H9 (cell line): ENCODE measurements at places on chromosomes 11 and 22. TPM values are rescaled to one million over a fixed set of nuclear protein-coding genes. Genes with fewer than 3 reads are reported as not detected.

IFITM10 gene
- total RNA-seq: 0.59 and 0.77 TPM in 2 replicates

SYT13 gene
- total RNA-seq: 4.3 and 6.0 TPM in 2 replicates

TAF10 gene
- 198 and 207 TPM in 2 replicates for total RNA-seq

GRCh38 chr11:128479144-128479543 lies 108.2 kb downstream of the ETS1 start:
- no peak for DNase-seq

DNA sequence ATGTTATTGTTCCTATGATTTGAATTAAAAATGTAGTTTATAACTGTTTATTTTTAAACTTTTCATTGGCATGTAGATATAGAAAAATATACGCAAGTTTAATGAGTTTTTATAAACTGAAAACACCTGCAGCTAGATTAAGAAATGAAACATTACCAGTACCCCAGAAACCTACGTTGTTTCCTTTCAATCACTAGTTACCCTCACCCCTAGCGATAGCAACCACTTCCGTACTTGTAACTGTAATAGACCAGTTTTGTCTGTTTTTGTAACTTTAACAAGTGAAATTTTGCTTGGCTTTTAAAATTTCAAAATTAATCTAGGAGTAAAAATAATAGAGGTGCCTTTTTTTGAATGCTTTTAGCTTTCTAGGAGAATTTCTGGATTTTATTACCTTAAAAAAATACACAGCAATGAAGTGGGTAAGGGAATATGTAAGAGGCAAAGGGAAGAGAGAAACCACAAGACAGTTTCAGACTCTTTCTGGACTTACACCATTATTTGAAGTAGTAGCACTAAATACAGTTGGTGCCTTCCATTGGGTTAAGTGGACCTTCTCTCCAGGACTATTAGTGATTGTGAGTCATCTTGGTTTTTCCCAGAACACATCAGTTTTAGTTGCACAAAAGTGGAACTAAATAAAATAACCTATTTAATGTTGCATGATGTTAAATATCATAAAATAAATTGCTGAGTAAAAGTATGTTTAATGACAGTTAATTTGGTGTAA lies 18.7 kb upstream of the NAT10 start:
- DNase-seq: no peak

SMIM35 gene
- total RNA-seq: not detected in 2 replicates

GRCh38 chr22:47153854-47154525 lies 391.5 kb downstream of the TBC1D22A start:
- DNase-seq: no peak

POTEH gene
- total RNA-seq: not detected in 2 replicates

DNA sequence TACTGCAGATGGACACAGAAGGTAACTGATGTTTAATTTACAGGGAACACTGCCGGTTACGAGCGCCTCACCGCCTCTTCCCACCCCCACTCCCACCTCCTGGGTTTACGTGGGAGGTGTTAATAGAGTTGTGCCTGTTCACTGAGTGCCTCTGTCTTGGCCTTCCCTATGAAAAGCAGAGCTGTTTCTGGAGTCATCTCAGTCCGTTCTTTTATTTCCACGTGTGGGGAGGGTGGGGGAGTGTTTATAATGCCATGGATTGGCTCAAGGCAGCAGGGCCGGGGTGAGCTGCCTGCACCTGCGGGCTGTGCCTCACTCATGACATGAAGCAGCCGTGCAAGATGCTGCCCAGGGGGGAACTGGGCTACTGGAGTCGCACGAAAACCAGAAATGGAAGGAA lies 322.7 kb downstream of the CADM1 start:
- DNase-seq: no peak

SULT4A1 gene
- total RNA-seq: 15.0 and 16.2 TPM in 2 replicates

TPST2 gene
- total RNA-seq: 50.1 and 52.2 TPM in 2 replicates

OR52I1 gene
- not detected in 2 replicates for total RNA-seq

DNA sequence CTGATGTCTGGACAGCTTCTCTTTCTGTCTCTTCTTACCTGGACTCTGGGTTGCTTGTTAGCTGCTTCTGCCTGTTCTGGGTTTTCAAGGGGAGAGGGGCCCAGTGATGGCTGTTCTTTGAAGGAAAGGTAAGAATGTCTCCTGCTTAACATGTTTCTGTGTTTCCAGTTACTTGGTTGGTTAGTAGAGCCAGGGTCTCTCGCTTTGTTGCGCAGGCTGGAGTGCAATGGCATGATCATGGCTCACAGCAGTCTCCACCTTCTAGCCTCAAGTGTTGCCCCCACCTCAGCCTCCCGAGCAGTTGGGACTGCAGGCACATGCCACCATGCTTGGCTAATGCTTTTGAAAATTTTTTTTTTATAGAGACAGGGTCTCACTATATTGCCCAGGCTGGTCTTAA lies 126.6 kb downstream of the BCR start:
- DNase-seq: no peak

GRCh38 chr22:19776433-19777031 lies 16.0 kb downstream of the TBX1 start:
- DNase-seq: no peak

UPB1 gene
- 0.07 TPM in 1 of 2 replicates, not detected in the other for total RNA-seq

GRCh38 chr11:121429556-121429955 lies 22.6 kb upstream of the SORL1 start:
- no peak for DNase-seq

- no peak for DNase-seq
These were observed 11.2 kb downstream of the LARGE1 start for GRCh38 chr22:33909075-33909458.

SMC1B gene
- 0.11 TPM in 1 of 2 replicates, not detected in the other for total RNA-seq

ANKRD13D gene
- 40.9 and 42.1 TPM in 2 replicates for total RNA-seq

- DNase-seq: no peak
These were observed 14.0 kb upstream of the NRIP3 start for GRCh38 chr11:9017773-9018172.

DNA sequence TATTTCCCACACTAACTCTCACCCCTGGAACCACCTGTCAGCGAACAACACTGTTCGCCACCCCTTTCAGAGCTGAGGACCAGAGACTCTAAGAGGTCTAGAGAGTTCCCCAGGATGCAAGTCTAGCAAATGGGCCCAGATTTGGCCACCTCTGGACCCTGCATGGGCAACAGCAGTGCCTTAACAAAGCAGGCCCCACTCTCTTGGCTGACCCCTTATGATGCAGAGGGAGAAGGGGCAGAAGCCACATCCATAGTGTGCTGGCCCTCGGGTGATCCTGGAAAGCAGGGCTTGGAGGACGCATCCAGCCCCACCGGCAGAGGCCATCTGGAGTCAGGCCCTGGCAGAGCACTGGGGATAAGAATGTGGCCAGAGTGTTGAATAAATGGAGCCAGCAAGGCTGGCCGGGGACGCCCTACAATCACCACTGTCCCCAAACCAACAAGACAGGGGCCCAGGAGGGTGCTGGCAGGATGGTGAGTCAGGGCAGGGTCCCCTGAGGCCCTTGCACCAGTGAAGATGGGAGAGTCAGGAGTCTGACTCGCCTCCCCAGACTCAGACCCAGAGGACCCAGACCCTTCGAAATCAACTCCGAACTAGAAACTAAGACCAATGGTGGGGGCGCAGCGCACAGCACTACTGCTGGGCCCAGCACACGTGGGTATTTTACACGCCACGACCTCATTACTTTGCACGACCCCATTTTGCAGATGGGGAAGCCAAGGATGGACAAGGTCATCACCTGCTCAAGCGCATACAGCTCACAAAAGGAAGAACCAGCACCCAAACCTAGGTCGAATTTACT lies 6.5 kb downstream of the CSNK1E start:
- DNase-seq: no peak

DNA sequence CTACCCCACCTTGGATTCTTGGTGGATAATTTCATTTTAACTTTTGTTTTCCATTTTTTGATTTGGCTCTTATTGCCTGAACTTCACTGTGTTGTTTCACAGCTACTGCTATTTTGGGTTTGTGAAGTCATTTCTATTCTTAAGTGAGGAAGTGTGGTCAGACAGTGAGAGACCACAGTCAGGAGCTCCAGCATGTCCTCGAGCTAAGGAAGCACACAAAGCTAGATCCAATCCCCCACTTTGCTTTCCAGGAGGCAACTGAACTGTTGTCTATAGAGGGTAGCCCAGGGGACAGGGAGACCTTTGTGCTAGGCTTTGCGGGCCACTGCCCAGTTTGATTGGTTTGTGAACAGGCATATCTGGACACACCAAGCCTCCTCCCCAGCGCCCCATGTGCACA lies 251.8 kb upstream of the KIRREL3 start:
- no peak for DNase-seq

- DNase-seq: no peak
These were observed 37.5 kb upstream of the RAB1B start for GRCh38 chr11:66230978-66231377.

DNA sequence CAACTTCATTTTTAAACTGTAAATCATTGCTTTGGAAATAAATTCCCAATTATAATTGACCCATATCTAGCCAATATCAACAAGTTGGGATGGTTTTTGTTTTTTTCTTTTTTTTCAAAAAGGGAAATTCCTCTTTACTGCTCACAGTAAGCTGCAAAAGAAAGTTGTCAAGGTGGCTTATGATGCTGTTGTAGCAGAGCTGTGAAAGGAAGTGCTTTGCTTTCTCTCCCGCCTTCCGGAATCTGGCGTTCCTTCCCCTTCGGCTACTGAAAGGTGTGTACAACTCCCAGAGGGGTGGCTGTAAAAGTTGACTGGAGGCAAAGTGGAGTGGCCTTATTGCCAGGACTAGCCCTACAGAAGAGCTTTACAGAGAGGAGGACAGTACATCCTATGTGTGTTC lies 16.2 kb upstream of the ADSL start:
- DNase-seq: no peak

MORC2 gene
- 37.2 and 37.4 TPM in 2 replicates for total RNA-seq

ALG12 gene
- 19.2 and 20.6 TPM in 2 replicates for total RNA-seq

GRCh38 chr22:46675938-46676337 lies 55.8 kb downstream of the GRAMD4 start:
- no peak for DNase-seq

DNAJB7 gene
- not detected in 2 replicates for total RNA-seq

DNA sequence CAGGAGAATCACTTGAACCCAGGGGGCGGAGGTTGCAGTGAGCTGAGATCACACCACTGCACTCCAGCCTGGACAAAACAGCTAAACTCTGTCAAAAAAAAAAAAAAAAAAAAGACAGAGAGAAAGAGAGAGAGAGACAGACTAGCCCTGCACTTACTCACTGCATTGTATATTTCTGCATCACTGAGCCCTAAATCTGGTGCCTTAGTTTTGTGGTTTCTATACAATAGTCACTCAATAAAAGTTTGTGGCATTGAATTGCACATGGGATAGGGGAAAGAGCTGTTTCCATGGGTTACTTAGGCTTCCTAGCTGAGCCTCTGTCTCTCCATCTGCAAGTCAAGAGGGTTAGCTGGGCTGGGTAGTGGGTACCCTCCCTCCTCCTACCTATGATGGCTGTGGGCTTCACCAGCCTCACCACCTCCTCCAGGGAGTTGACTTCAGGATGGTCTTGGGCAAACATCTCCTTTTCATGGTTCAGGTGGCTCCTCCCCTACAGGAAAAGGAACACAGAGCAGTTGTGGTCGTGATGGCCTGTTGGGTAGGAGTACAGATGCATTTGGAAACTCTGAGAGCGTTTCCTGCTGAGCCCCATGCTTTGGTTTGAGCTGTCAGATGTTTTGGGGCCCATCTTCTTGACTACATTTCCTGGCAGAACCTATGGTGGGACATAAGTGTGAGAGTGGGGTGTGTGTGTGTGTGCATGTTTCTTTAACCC lies 73.2 kb downstream of the CCDC81 start:
- no peak for DNase-seq

DNA sequence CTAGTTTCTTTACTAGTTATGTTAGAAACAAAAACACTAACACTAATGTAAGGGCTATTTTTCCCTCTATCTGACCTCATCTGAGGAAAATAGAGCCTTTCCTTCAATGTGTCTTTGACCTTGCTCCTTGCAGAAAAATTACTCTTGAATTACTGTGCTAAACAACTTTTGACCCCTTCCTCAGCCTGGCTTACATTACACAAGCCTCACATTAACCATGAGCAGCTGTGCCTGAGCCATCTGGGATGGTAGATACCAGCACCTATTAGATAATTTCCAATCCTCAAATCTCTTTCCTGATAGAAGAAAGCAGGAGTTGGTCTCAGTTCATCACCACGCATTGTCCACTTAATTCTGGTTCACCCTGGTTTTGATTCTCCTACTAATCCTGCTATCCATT lies 134.4 kb upstream of the NCAM1 start:
- no peak for DNase-seq

GRCh38 chr22:48021991-48022401 lies 1259.5 kb downstream of the TBC1D22A start:
- no peak for DNase-seq

DNA sequence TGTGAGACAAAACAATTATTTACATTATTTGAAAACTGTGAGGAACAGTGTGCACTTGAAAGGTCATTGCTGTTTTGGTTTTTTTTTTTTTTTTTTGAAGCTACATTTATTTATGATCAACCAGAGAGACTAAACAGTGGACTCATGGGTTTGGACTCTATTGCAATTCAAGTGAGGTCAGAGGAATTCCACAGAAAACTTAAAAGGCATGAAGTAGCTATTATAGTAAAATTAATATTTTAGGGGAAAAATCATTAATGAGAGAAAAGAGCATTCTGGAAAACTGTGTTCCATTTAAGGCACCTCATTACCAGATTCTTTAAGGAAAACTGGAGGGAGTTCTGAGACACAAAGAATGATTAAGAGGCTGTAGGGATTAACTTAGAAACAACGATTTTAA lies 102.8 kb downstream of the WNT11 start:
- no peak for DNase-seq

GRCh38 chr11:59558270-59558643 lies 46.9 kb downstream of the OR4D9 start:
- DNase-seq: peak; percentile 27

GRCh38 chr22:25711491-25711890 lies 30.5 kb upstream of the MYO18B start:
- DNase-seq: no peak

DNA sequence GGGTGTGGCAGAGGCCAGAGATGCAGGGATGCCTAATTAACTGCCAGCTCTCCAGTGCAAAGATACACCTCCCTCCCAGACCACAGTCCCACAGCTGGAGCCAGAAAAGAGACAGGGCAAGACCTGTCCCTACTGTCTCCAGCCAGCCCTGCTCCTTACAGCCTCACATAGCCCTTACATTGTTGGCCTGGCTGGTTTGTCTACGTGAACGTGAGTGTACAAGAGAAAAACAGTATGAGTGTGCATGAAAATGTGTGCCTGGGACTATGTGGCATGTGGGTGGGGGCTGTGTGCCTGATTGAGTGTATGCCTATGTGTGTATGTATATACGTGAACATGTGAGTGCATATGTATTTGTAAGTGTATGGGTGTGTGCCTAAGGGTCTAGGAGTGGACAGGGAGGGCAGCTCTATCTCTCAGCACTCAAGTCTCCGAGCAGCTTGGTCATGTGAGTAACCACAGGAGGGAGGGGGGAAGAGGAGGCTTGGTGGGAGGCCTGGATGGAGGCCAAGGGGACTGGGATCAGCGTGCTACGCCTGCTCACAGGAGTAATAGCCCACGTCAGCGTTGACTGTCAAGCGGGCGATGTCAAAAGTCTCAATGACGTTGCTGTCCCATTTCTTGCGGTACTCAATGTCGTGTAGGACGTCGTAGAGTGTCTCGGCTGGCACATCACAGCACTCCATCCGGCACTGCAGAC lies 6.6 kb upstream of the ARAP1 start:
- no peak for DNase-seq

PHETA2 gene
- 2.6 and 3.2 TPM in 2 replicates for total RNA-seq

GSTT4 gene
- not detected in 2 replicates for total RNA-seq
